ENCODE measurements at places on chromosomes 12 and 14. TPM values are rescaled to one million over a fixed set of nuclear protein-coding genes. Genes with fewer than 3 reads are reported as not detected.

SYCP3 gene
- not detected for total RNA-seq

TEDC1 gene
- total RNA-seq = 33.9 TPM

GDF3 gene
- not detected for total RNA-seq

SLC25A47 gene
- total RNA-seq = not detected

TMEM263 gene
- total RNA-seq = 28.2 TPM

ALDH1L2 gene
- total RNA-seq = 3.4 TPM

PZP gene
- total RNA-seq = not detected

TAS2R13 gene
- not detected for total RNA-seq

TAS2R9 gene
- total RNA-seq = not detected

IFNG-AS1 gene
- not detected for total RNA-seq

SLC39A5 gene
- 0.34 TPM for total RNA-seq

All from A549 treated with GW870086 at 1 μM for 4 hours (cell line).